ENCODE measurements at places on chromosomes 7 and 10.

DNA sequence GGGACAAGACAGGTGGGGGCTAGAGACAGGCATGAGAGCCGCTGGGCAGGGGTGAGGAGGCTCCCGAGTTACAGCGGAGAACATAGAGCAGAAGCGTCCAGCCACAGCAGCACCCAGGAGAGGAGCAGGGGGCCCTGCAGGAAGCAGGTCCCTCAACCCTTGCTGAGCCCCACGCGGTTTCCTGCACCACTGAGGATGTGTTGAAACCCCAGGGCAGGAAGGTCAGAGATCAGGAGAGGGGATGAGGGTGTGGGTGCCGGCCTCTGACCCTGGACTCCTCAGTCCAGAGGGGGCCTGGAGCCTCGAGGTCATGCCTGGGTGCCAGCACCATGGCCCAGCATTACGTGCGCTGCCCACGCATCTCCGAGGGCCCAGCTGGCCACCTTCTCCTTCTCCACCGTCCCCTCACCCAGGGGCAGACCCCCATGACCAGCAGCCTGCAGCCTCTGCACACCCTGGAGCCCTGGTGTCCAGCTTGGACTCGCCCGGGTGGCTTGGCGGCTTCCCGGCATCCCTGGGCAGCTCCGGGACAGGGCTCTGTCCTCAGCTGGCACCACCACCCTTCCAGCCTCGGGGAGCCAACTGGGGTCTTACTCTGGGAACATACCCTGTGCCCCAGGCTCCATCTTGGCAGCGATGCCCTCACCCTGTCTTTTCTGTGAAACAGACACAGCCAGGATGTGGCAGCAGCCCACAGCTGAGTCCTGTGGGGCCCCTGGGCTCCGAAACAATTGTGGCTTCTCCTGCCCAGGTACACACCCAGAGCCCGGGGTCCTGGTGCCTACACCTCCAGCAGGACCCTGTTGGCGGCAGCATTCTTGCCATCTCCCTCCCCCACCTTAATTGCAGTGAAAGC lies 52.0 kb downstream of the STK32C start:
- DNase-seq = no peak

DNA sequence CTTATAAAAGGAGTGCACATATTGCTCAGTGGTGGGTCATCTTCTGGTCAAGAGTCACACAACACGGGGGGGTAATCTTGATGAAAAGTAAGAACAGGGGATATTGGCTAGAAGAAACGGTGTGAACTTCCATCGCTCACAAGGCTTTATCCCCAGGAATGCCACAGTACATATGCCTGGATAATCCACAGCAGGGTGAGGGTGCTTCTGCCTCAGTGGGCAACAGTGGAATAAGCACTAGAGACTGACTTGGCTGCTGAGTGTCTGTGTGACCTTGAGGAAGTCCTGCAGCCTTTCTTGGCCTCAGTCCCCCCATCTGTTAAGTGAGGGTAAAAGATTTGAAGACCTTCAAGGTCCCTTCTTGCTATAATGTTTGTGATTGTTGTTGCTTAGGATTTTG lies 44.9 kb upstream of the SHH start:
- DNase-seq = no peak

DNA sequence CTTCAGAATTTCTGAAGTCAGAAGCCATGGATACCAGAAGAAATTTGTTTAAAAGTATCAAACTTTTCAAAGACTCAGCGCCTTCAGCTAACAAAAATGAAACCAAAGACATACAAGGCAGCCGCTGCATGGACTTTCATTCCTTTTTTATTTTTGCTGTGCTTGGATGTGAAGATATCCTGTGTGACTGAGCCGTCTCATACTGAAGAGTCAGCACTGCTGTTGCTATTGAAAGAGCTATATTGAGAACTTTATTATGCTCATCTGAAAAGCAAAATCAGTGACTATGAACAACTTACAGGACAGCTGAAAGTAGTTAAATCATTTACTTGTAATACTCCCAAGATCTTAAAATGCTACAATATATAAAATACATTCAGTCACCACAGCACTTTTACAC lies 809.2 kb downstream of the NXPH1 start:
- DNase-seq = no peak

DNA sequence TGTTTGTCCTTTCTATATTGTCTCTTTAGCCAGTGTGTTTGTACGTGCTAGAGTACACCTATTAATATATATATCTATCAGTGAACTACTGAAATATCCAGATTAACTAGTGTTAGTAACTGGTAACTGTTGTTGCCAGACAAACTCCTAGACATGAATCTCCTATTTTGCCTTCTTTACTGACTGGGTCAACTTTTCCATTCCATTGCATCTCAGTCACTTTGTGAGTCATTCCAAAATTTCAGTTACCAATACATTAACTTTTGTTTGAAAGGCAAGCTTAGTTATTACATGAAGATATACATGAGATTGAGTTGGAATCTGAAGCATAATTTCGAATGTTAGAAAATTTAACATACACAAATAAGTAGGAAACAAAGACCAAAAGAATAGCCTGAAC lies 51.4 kb downstream of the BTAF1 start:
- DNase-seq = no peak

GRCh38 chr10:86224354-86225102 lies 142.1 kb downstream of the GRID1 start:
- DNase-seq = no peak

DNA sequence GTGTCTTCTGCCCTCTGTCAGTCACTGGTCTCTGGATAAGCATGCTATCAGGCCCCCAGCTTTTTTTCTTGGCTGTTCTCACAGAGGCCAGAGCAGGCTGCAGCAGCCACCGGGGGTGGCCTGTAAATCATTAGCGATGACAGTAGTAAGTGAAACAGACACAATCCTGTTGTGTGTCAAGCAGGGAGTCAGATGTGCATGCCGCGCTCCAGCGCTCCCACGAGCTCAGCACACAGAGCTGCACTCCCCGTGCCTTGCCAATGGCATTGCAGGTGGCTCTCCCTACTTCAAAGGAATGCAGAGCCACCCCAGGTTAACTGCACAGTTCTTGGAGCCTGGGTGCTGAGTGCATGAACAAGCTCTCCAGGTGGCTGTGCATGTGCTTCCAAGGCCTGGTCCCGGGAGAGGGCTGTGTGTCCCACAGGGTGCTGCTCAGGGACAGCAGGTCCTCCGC lies 226.1 kb downstream of the GLRX3 start:
- no peak for DNase-seq

DNA sequence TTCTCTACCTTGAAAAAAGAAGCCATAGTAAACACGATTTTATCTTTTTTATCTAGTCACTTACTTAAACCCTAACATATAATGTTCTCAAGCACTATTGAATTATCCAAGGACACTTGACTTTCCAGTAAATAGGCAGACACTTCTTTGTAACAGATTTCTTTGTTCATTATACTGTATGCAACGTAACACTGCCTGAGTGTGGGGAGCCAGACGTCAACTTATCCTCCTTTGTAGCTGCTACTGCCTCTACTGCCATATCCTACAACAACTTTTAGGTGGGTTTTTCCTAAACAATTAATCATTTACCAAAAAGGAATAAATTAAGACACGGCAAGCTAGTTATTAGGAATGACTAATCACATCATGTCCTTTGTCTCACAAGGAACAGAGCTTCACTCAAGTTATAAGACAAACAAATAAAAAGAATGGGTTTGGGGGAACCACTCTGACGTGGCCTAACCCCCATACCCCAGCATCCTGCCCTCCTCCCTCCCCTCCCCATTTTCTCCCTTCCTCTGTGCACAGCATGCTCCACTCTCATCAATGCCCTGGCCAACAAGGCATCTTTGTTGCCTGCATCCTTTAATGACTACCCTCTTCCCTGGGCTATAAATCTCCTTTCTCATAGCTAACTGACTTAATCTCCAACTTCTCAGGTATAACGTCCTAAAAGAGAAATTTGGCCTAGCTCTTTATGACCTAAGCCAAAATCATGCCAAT lies 43.3 kb downstream of the DOCK4 start:
- no peak for DNase-seq

DNA sequence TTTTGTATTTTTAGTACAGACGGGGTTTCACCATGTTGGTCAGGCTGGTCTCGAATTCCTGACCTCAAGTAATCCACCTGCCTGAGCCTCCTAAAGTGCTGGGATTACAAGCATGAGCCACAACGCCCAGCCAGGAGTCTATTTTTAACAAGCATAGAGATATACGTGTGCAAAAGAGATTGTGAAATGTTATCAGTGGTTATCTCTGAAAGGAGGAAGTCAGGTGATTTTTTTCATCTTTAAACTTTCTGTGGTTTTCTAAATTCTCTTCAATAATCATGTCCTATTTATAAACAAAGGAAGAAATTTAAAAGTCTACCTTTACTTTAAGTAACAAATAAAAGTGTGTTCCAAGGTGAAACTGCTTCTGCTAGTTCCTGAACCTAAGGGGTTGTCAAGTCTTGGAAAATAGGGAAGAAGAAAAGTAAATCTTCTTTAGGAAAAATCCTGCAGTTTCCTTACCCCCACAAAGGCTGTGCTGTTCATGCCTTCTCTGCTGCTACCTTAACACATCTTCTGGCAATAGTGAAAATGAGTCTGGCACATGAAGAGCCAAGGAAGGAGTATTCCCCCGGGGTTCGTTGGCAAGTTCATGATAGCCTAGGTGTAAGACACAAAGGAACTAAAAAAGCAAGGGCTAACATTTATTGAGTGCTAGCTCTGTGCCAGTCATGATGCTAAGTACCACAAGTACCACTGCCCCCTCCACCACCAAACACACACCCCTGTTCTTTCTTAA lies 51.1 kb downstream of the CYP26A1 start:
- DNase-seq = no peak
